ENCODE measurements at places on chromosomes 3 and 15.
A peak's percentile ranks its signal among the peaks of the same experiment; 100 is the strongest.

- DNase-seq = no peak
Observed at GRCh38 chr15:26879706-26880105, 12.8 kb downstream of the GABRA5 start.

GRCh38 chr3:11736136-11736833 is 92.6 kb upstream of the VGLL4 start:
- DNase-seq = no peak

- DNase-seq = no peak
Observed at GRCh38 chr15:36495456-36495991, 83.9 kb upstream of the CDIN1 start.

DNA sequence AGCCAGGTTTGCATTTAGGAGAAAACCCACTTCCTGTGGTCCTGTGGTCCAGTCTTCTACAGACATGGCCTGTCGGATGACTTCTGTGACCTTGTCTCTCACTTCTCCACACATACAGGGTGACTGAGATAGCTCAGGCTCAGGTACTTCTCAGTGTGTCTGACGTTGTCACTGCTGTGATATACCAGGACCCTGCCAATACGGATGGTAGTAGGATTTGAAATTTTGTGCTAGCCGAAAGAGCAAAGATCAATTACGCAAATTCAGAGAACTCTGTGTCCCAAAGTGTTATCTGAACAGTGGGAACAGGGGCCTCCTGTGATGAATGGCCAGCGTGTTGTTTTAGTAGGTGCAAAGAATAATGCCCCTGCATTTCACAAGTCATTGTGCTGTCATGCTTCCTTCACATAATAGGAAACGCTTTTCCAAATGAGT is 128.9 kb downstream of the MCTP2 start:
- DNase-seq = no peak

DNA sequence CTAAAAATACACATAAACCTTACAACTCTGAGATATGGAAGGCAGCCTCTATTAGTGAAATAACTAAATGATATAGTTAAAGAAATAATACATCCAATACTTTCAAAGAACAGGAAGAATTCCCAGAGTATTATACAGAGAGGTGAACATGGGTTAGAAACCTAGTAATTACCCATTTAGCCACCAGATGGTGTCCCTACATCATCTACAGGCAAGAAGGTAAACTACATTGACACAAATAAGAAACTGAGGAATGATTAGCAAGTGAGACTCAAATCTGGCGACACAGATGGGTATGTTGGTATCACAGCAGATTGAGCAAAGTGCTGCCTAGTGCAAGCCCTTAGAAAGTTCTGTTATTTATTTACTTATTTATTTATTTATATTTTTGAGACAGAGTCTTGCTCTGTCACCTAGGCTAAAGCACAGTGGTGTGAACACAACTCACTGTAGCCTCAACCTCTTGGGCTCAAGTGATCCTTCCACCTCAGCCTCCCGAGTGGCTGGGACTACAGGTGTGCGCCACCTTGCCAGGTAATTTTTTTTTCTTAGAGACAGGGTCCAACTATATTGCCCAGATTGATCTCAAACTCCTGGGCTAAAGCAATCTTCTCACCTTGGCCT is 28.2 kb downstream of the NEK4 start:
- no peak for DNase-seq

DNA sequence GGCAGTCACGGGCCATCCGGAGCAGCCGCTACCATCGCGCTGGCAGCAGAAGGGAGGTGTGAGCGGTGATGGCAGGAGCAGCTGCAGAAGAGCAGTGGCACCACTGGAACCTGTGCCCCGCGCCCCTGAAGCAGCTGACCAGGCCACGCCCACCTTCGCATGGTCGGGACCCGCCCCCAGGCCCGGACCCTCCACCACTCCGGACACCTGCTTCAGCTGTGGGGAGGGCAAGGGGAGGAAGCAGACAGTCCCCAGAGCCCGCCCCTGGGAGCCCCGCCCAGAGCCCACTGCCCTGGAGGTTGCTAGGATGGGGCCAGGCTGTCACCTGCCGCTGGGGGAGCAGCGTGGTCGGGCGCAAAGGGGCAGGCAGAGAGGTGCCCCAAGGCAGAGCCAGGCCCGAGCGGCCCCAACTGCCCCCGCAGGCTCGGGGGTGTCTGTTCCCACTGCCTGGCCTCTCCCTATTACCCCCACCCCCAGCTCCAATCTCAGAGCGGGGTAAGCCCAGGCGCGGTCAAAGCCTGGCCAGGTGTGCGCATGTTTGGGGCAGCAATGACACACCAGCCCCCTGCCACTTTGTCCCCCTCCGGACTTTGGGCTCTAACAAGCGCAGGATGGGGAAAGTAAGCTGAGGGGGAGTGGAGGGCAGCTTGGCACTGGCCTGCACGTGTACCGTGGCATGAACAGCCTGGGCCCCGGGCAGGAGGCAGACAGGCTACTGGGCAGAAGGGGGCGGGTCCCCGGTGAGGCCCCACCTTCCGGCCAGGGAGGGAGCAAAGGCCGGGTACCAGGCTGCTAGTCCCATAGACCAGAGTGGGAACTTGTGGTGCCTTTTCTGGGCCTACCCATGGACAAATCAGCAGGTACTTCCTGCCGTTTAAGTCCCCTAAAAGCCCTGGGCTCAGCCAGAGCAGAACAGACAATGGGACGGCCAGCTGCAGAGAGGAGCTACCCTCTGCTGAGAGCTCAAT is 8.7 kb downstream of the SPCS1 start:
- no peak for DNase-seq

- DNase-seq = peak; percentile 51
Observed at GRCh38 chr15:28014623-28015200, 84.4 kb downstream of the OCA2 start.

GRCh38 chr3:143414571-143415253 is 295.1 kb downstream of the CHST2 start:
- DNase-seq = no peak

DNA sequence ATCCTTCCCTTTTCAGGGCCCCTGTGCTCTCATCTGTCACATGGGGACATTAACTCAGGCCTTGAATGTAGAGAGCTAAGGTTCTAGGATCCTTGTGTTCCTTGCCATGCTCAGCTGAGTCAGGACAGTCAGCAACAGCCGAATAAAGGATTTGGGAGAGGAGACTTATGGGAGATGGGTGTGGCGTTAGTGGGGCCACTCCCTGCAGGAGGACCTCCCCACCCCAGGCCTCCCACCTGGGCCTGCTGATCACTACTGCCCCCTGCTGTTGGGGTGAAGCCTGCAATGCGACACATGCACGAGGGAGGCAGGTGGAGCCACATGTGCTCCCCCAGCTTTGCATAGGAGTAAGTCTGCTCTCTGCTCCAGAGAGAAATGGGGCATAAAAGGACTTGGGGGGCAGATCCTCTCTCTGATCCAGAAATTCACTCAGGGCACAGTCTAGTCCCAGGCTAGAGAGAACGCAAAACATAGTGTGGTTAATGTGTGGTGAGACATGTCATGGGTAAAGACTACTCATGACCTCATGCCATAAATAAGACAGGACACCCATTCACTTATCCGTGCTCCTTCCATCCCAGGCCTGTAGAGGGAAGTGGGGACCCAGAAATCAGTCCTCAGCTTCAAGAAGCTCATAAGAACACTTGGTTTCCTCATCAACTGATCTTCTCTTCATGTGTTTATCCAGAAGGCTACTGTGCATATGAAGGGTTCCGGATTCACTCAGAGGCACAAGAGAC is 19.4 kb downstream of the RBP1 start:
- no peak for DNase-seq

DNA sequence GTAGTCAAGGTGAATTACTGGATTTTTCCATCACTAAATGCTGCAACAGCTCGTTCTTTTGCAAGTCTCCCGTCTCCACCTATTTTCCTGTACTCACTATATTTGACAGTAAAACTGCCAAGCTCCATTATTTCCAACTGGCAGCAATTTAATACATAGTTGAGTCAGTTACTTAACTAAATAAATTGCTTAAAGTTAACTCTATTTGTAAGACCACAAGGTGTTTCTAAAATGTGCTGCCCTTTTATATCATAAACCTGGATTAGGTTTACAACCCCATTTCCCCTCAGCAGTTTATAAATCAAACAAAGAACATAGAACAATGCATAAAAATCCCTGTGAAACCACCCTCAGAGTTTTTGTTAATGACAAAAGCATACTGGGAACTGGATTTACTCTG is 211.4 kb upstream of the DPH6 start:
- no peak for DNase-seq

GRCh38 chr15:29018995-29019976 is 133.5 kb downstream of the APBA2 start:
- no peak for DNase-seq

DNA sequence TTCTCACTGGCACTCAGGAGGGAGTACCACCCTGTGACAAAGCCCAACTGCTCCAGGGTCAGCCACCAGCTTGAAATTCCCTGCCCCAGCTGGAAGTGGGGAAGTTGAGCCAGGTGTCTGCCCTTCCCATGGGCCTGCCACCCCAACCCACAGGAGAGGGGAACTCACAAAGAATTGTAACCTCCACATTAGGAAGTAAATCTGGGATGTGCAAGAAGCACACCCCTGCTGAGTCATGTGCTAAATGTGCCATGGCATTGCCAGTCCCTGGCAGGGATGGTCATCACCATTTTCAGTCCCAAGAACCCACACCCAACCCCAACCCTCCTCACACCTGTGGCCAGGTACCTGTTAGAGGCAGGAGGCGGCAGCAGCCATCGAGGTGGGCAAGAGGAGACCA is 165.2 kb upstream of the THBS1 start:
- DNase-seq = no peak

DNA sequence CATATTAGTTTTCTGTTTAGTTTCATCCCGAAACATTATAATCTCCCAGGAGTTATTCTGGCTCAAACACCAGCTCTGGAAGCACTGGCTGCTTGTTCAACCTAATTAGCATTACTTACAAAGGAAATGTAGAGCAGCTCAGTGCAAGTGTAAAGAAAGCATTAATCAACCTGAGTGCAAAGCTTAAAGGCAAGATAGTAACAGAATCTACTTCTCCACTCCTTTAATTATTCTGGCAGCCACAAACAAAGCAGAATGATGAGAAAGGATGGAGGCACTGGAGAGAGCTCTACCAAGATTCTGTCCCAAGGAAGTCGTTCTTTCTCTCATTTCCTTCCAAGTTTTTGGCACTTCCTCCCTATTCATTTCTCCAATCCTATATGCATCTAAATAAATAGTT is 1384.0 kb downstream of the ZPLD1 start:
- no peak for DNase-seq

- no peak for DNase-seq
Observed at GRCh38 chr3:133301194-133301593, 98.7 kb upstream of the BFSP2 start.
